T-helper 17 cell (primary cell): ENCODE measurements at places on chromosomes 4 and X. TPM values are rescaled to one million over a fixed set of nuclear protein-coding genes. Genes with fewer than 3 reads are reported as not detected.

GRCh38 chr4:181952478-181952877, 290.7 kb upstream of the TENM3 start:
- H3K36me3 ChIP-seq = no peaks in the 10 kb centered on the region
- no peaks in the 10 kb centered on the region for H3K27me3 ChIP-seq
- no peaks in the 10 kb centered on the region for H3K4me1 ChIP-seq
- H3K27ac ChIP-seq = no peak overlapping the region
- DNase-seq = no peak

DNA sequence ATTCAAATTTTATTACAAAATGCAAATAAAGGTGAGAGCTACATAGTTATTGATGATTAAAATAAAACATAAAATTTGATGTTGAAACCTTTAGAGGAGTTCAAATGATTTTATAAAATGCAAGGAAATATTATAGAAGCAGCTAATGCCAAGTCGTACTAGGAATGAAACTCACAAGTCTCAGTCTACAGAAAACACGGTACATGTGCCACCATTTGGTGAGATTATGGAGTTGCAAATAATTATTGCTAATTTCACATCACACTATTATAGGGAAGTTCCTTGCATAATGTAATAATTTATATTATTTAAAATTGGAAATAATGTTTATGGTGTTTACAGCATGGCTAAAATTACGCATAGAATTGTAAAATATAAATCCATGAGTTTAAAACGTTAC, 1601.7 kb upstream of the TENM3 start:
- no peaks in the 10 kb centered on the region for H3K36me3 ChIP-seq
- H3K27me3 ChIP-seq = no peaks in the 10 kb centered on the region
- DNase-seq = no peak
- no peak overlapping the region for H3K27ac ChIP-seq
- no peak overlapping the region for H3K4me3 ChIP-seq

- H3K36me3 ChIP-seq = peaks cover 2% of the 10 kb centered on the region
- H3K27ac ChIP-seq = no peak overlapping the region
- no peak overlapping the region for H3K4me3 ChIP-seq
- no peak for DNase-seq
- no peaks in the 10 kb centered on the region for H3K4me1 ChIP-seq
- H3K27me3 ChIP-seq = no peaks in the 10 kb centered on the region
These were observed 68.4 kb downstream of the MID2 start for GRCh38 chrX:107894038-107894437.

DNA sequence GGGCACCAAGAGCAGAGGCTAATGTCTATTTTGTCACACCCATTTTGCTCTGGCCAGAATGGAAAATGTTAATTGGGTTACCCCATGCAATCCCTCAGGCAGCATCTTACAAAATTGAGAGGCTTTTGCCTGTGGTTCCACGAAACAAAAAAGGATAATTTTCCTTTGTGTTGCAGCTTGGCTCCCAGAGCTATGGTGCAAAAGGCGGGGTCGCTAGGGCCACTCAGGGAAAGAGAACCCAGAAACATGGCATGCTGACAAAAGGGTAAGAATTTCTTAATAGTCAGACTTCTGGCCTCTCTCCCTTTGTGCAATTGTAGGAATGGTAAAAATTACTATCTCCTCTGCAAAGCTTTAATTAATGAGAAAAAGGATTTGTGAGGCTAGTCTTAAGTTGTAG, 119.6 kb upstream of the BANK1 start:
- H3K27ac ChIP-seq = no peak overlapping the region
- H3K36me3 ChIP-seq = peaks cover 4% of the 10 kb centered on the region
- H3K4me1 ChIP-seq = no peaks in the 10 kb centered on the region
- DNase-seq = no peak
- no peaks in the 10 kb centered on the region for H3K27me3 ChIP-seq
- no peak overlapping the region for H3K4me3 ChIP-seq

GRCh38 chr4:110816367-110816766, 193.5 kb upstream of the PITX2 start:
- no peak for DNase-seq
- H3K4me3 ChIP-seq = no peak overlapping the region
- H3K4me1 ChIP-seq = no peaks in the 10 kb centered on the region
- H3K27me3 ChIP-seq = no peaks in the 10 kb centered on the region
- no peaks in the 10 kb centered on the region for H3K36me3 ChIP-seq

DNA sequence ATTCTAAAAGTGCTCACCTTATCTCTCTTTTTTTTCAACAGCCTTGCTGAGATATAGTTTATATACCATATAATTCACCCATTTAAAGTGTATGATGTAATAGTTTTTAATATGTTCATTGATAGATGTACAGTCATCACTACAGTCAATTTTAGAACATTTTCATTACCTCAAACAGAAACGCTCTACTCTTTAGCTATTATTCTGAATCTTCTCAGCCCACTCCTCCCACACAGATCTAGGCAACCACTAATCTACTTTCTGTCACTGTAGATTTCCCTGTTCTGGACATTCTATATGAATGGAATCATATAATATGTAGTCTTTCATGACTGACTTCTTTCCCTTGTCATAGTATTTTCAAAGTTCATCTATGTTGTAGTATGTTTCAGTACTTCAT, 22.6 kb downstream of the MND1 start:
- H3K27me3 ChIP-seq = no peaks in the 10 kb centered on the region
- no peak for DNase-seq
- peaks cover 2% of the 10 kb centered on the region for H3K36me3 ChIP-seq

GRCh38 chr4:95061220-95061619, 303.5 kb downstream of the BMPR1B start:
- H3K4me3 ChIP-seq = no peak overlapping the region
- H3K36me3 ChIP-seq = no peaks in the 10 kb centered on the region
- H3K4me1 ChIP-seq = no peaks in the 10 kb centered on the region
- DNase-seq = no peak
- H3K27me3 ChIP-seq = no peaks in the 10 kb centered on the region
- H3K27ac ChIP-seq = no peak overlapping the region

DNA sequence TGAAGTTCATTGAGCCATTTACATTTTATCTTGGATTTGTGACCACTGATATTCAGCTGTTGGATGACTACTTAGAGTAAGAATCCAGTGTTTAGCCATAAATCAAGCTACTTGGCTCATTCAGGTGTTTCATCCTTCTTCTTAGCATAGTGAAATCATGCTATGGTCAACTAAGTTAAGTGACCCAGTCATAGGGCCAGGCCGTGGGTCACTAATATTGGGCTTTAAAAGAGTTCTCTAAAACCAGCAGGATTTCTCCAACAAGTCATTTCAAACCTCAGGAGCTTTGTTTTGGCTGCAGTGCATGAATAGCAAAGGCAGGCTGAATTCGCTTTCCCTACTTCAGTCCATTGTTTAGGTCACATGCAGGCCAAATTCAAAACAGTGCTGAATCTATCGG, 181.0 kb downstream of the MAML3 start:
- no peaks in the 10 kb centered on the region for H3K27me3 ChIP-seq
- H3K4me3 ChIP-seq = no peak overlapping the region
- no peaks in the 10 kb centered on the region for H3K36me3 ChIP-seq
- peaks cover 6% of the 10 kb centered on the region for H3K4me1 ChIP-seq
- no peak for DNase-seq

GRCh38 chr4:74896595-74896994, 36.3 kb upstream of the PARM1 start:
- H3K36me3 ChIP-seq = no peaks in the 10 kb centered on the region
- no peaks in the 10 kb centered on the region for H3K4me1 ChIP-seq
- no peaks in the 10 kb centered on the region for H3K27me3 ChIP-seq
- H3K4me3 ChIP-seq = no peak overlapping the region
- no peak overlapping the region for H3K27ac ChIP-seq

DNA sequence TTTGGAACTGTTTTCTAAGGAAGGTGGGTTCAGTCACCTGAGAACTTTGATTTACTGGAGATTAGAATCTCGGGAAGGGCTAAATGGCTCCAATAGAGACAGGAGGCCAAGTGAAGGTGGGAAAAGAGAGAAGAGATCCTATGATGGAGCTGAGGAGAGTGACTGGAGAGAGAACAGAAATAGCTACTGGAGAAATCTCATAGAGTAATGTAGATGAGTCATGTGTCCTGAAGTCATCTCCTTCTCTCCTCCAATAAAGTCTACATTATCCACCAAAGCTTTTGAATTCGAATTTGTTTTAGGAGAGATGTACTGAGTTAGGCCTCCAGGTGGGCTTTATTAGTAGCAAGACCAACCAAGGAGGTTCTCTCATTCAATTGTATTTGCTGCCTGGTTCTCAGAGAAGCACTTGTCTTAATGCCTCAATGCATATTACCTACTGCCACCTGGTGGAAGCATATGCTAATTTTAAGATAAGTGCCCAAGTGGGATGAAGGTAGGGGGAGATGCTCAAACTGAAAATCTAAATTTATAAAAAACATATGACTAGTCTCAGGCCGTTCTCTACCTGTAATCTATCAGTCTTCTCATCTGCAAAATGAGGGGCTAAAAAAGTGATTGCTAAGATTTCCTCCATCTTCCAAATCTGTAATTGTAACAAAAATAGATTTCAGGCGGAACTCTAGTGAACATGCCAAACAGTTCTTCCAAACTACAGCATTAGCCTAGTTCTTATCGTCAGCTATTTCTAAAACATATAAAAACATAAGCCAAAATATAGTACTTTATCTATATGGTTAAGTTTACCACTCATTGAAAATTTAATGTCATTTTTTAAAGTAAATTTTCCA, 24.4 kb downstream of the TXK start:
- no peaks in the 10 kb centered on the region for H3K27me3 ChIP-seq
- H3K27ac ChIP-seq = peak overlapping the region; percentile 21
- H3K36me3 ChIP-seq = peaks cover 9% of the 10 kb centered on the region
- peaks cover 30% of the 10 kb centered on the region for H3K4me1 ChIP-seq
- no peak overlapping the region for H3K4me3 ChIP-seq

- H3K27ac ChIP-seq = peak overlapping the region; percentile 34
- H3K36me3 ChIP-seq = no peaks in the 10 kb centered on the region
- peak overlapping the region; percentile 69 for H3K4me3 ChIP-seq
These were observed 59.5 kb upstream of the NEIL3 start for GRCh38 chr4:177250056-177250696.

DNA sequence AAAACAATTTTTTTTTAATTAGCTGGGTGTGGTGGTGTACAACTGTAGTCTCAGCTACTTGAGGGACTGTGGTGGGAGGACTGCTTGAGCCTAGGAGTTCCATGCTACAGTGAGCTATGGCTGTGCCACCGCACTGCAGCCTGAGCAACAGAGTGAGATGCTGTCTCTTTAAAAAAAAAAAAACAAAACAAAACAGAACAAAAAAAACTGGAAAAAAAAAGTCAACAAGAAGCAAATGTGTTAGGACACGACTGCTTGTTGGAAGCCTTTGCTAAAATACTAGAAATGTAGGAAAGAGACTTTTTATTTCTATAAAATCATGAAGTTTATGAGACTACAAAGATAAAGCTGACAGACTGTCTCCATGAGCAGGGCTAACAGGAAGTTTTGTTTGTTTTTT, 87.2 kb downstream of the SH3RF1 start:
- peaks cover 2% of the 10 kb centered on the region for H3K4me1 ChIP-seq
- H3K4me3 ChIP-seq = no peak overlapping the region
- H3K27ac ChIP-seq = no peak overlapping the region
- no peak for DNase-seq
- peaks cover 2% of the 10 kb centered on the region for H3K36me3 ChIP-seq

DNA sequence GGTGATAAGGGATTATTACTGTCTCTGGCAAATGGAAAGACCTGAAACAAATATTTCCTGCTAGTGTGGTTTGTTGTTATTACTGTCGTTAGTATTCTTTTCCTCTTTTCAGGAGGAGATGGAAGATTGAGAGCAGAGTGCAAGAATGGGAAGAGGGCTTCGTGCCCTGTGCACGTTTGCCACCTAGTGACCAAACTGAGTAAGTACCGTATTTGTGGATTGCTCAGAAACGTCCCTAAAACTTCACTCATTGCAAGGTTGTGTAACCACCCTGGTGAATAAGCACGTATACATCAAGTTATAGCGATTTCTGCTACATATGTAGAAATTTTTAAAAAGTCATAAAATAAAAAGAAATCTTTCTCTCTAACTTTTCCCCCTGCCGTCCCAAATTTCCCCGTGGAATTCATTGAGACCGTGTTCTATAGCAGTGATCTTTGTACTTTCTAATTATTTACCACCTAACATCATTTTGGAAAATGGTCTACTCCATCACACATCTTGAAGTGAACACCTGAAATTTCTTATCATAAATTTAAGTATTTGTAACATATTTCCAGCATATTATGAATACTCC, 24.3 kb downstream of the LINC00632 start:
- H3K4me1 ChIP-seq = peaks cover 2% of the 10 kb centered on the region
- no peak overlapping the region for H3K4me3 ChIP-seq
- no peak overlapping the region for H3K27ac ChIP-seq
- H3K27me3 ChIP-seq = no peaks in the 10 kb centered on the region
- no peak for DNase-seq

- H3K36me3 ChIP-seq = no peaks in the 10 kb centered on the region
- no peak for DNase-seq
- H3K4me3 ChIP-seq = no peak overlapping the region
- no peaks in the 10 kb centered on the region for H3K27me3 ChIP-seq
- no peaks in the 10 kb centered on the region for H3K4me1 ChIP-seq
These were observed 1.8 kb downstream of the IL1RAPL1 start for GRCh38 chrX:28589046-28589445.

GRCh38 chr4:37830640-37831039, 4.2 kb downstream of the PGM2 start:
- peaks cover 19% of the 10 kb centered on the region for H3K36me3 ChIP-seq
- no peak for DNase-seq
- no peak overlapping the region for H3K27ac ChIP-seq

GRCh38 chrX:50067435-50068284, 133.1 kb downstream of the AKAP4 start:
- no peaks in the 10 kb centered on the region for H3K36me3 ChIP-seq
- H3K4me3 ChIP-seq = no peak overlapping the region
- no peak overlapping the region for H3K27ac ChIP-seq
- DNase-seq = no peak

DNA sequence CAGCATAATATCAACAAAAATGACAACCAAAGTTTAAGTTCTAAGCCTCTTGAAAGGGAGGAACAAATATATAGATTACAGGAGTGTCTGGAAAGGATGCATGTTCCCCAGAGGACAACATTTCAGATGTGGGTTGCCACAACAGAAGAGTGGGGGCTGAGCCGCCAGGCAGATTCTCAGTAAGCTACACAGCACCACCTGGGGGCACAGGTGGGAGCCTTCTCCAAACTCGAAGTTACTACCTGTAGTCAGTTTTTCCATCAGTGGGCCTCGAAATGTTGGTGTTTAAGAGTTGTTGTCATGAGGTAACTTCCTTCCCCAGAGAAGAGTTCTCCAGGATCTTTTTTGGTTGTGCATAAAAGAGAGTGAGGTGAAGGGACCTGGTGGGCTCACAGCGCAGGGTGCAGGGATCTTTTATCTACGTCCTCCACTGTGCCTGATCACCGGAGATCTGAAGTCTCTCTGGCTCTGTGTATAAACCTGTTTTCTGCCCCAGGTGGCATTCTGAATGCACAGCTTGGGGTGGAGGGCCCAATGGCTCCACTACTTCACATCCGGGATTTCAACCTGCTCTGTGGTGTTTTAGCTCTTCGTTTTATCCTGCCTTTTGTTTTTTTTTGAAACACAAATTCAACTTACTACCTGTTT, 58.4 kb upstream of the STS start:
- H3K27me3 ChIP-seq = no peaks in the 10 kb centered on the region
- no peak for DNase-seq
- no peak overlapping the region for H3K4me3 ChIP-seq
- H3K27ac ChIP-seq = peak overlapping the region; percentile 6

The XG gene
- total RNA-seq = not detected

The MAGEC2 gene
- total RNA-seq = not detected

The SETD7 gene
- 29.7 TPM for total RNA-seq

The ARHGEF38 gene
- not detected for total RNA-seq

The QRFPR gene
- not detected for total RNA-seq

The NDUFB11 gene
- total RNA-seq = 55.6 TPM

The S100G gene
- total RNA-seq = not detected

The IL21 gene
- total RNA-seq = 0.77 TPM

The SLC6A14 gene
- total RNA-seq = not detected

The MAGED4 gene
- 2.9 TPM for total RNA-seq

The PAGE1 gene
- total RNA-seq = not detected

The SPANXN4 gene
- not detected for total RNA-seq

The HSFX2 gene
- not detected for total RNA-seq
